Natural killer cell (primary cell): ENCODE measurements at places on chromosomes 1 and 21. TPM values are rescaled to one million over a fixed set of nuclear protein-coding genes. Genes with fewer than 3 reads are reported as not detected.

DNA sequence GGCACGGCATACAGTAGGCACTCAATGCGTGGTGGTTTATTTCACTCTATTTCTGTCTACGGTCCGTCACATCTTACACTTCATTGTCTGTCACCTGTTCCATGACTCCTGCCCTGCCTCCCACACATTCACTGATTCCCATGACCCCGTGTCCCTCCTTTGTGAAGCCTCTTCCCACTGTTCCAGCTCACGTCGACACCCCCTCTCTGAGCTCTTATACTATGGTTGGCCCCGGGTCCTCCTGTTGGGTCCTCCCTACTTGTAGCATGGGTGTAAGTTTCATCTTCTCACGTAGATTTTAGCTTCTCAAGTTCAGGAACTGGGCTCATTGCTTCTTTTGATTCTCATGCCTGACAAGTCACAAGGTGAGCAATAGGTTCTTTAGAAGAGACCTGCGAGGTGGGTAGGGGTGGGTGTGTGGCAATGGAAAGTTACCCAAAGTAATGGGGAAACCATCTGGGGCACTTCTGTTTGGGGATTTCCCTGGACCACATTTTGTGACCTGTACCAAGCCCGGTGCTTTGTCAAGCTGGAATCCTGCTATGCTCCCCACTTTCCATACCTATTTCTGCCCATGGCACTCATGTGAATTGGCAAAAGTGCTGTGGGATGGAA is 22.1 kb upstream of the IL10 start:
- H3K4me1 ChIP-seq = peaks cover 27% of the 10 kb centered on the region
- no peak overlapping the region for H3K27ac ChIP-seq
- no peak for DNase-seq

- peak overlapping the region; percentile 66 for H3K27ac ChIP-seq
- no peak for DNase-seq
- H3K4me1 ChIP-seq = peaks cover 76% of the 10 kb centered on the region
- no peaks in the 10 kb centered on the region for H3K27me3 ChIP-seq
Observed at GRCh38 chr1:12616709-12617373, 1.2 kb downstream of the DHRS3 start.

- H3K27me3 ChIP-seq = no peaks in the 10 kb centered on the region
- DNase-seq = no peak
- no peak overlapping the region for H3K4me3 ChIP-seq
- H3K4me1 ChIP-seq = no peaks in the 10 kb centered on the region
Observed at GRCh38 chr21:34279883-34280282, 83.9 kb upstream of the KCNE2 start.

- no peaks in the 10 kb centered on the region for H3K36me3 ChIP-seq
- DNase-seq = no peak
- no peaks in the 10 kb centered on the region for H3K27me3 ChIP-seq
- no peak overlapping the region for H3K4me3 ChIP-seq
Observed at GRCh38 chr1:108046026-108046425, 81.0 kb upstream of the VAV3 start.

GRCh38 chr1:26541431-26541815 is 11.9 kb downstream of the RPS6KA1 start:
- peak overlapping the region; percentile 98 for H3K27ac ChIP-seq
- DNase-seq = peak; percentile 44
- no peaks in the 10 kb centered on the region for H3K36me3 ChIP-seq
- H3K4me1 ChIP-seq = peaks cover 91% of the 10 kb centered on the region
- peak overlapping the region; percentile 23 for H3K4me3 ChIP-seq

DNA sequence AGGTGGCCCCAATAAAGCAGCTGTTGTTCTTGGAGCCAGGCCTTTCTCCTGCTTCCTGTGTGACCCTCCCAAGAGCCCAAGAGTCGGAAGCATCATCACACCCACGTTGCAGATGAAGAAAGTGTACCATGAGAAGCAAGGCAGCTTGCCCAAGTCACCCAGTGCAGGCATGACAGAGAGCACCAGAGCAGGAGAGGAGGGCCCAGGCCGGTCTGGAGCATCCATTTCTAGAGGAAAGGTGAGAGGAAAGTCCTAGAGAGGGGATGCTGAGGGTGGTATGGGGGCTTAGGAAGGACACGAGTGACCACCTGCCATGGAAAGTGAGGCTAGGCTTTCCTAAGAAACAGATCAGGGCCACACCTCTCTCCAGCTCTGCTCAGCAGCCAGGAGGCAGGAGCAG is 47.0 kb downstream of the C1orf198 start:
- no peak overlapping the region for H3K4me3 ChIP-seq
- H3K27ac ChIP-seq = no peak overlapping the region
- DNase-seq = no peak
- H3K4me1 ChIP-seq = no peaks in the 10 kb centered on the region
- no peaks in the 10 kb centered on the region for H3K27me3 ChIP-seq

GRCh38 chr1:171802207-171802606 is 20.7 kb downstream of the METTL13 start:
- H3K4me3 ChIP-seq = no peak overlapping the region
- H3K27ac ChIP-seq = no peak overlapping the region
- H3K4me1 ChIP-seq = peaks cover 13% of the 10 kb centered on the region
- DNase-seq = no peak

- H3K27me3 ChIP-seq = no peaks in the 10 kb centered on the region
- H3K4me1 ChIP-seq = peaks cover 17% of the 10 kb centered on the region
- H3K4me3 ChIP-seq = peak overlapping the region; percentile 64
- DNase-seq = no peak
- H3K36me3 ChIP-seq = no peaks in the 10 kb centered on the region
Observed at GRCh38 chr1:6612641-6613360, 730 bp upstream of the PHF13 start.

- H3K4me3 ChIP-seq = no peak overlapping the region
Observed at GRCh38 chr1:205582471-205583291, 49.1 kb downstream of the ELK4 start.

- no peaks in the 10 kb centered on the region for H3K36me3 ChIP-seq
- H3K4me3 ChIP-seq = no peak overlapping the region
- peak; percentile 61 for DNase-seq
- peaks cover 23% of the 10 kb centered on the region for H3K27me3 ChIP-seq
- peaks cover 29% of the 10 kb centered on the region for H3K4me1 ChIP-seq
- H3K27ac ChIP-seq = no peak overlapping the region
Observed at GRCh38 chr1:26994020-26994786, 711 bp downstream of the TRNP1 start.

DNA sequence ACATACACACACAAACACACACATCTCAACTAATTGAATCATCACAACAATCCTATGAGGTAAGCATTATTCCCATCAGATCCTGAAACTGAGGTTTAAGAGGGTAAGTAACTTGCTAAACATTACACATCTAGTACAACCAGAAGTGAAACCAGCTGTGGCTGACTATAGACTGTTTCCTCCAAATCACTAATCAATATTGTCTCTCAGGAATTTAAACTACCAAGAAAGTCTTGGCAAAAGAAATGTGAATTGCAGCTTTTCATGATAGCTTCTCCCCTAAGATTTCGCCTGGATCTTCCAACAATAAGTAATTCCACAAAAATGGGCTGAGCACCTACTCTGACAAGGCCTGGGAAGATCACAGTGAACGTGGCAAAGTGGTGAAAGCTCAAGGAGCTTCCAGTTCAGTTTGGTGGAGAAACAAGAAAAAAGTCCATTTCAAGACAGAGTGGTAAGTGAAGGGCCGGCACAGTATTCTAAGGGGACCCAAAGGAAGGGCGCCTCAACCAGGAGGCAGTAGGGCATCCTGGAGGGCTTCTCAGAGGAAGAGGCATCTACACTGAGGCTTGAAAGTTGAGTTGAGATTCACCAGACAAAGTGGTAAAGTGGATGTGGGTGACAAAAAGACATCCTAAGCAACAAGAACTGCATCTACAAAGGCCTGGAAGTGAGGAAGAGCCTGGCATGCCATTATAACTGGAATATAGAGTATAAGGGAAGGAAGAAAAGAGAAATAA is 22.1 kb downstream of the LRRC52 start:
- H3K27me3 ChIP-seq = no peaks in the 10 kb centered on the region
- H3K27ac ChIP-seq = no peak overlapping the region
- H3K36me3 ChIP-seq = no peaks in the 10 kb centered on the region
- no peaks in the 10 kb centered on the region for H3K4me1 ChIP-seq
- DNase-seq = no peak
- no peak overlapping the region for H3K4me3 ChIP-seq

DNA sequence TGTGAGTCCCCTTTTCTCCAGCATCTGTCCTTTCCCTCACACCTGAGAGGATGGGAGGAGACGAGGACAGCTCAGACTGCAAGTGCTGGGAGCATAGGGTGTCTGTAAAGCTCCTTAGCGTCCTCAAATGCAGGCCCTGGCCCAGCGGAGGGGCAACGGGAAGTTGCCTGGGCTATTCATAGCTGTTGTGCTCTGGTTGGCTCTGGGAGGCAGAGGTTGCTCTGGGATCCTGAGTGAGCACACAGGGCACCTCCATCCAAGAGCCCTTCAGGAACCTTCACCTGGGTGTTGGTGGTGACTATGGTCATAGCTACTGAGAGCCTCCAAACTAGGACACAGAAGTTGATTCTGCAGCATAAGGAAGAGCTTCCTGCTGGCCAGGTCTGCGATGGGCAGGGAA is 2.6 kb downstream of the PADI1 start:
- H3K36me3 ChIP-seq = no peaks in the 10 kb centered on the region
- H3K4me3 ChIP-seq = no peak overlapping the region
- H3K27ac ChIP-seq = no peak overlapping the region
- H3K4me1 ChIP-seq = peaks cover 28% of the 10 kb centered on the region
- DNase-seq = no peak

- no peak for DNase-seq
- H3K36me3 ChIP-seq = peaks cover 20% of the 10 kb centered on the region
- H3K4me1 ChIP-seq = no peaks in the 10 kb centered on the region
- no peak overlapping the region for H3K4me3 ChIP-seq
- no peaks in the 10 kb centered on the region for H3K27me3 ChIP-seq
Observed at GRCh38 chr1:243217349-243217748, 37.7 kb downstream of the CEP170 start.

DNA sequence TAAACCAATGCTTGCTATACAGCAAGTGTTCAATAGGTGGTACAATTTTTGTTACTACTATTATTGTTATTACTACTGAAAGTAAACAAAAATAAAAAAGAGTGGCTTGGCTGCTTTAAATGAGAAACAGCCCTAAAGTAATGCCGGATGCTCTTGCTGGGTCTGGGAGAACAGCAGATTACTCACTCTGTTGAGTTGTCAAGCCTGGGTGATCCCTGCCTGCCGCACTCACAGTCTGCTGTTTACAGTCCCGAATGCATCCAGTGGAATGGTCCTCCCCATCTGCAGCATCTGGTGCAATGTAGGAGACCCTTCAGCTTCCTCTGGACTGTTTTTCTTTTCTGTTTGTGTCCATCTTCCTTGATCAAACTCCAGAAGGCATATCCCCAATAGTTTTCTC is 102.7 kb upstream of the IVNS1ABP start:
- no peaks in the 10 kb centered on the region for H3K27me3 ChIP-seq
- H3K27ac ChIP-seq = peak overlapping the region; percentile 65
- H3K4me1 ChIP-seq = peaks cover 31% of the 10 kb centered on the region
- no peaks in the 10 kb centered on the region for H3K36me3 ChIP-seq
- no peak overlapping the region for H3K4me3 ChIP-seq

DNA sequence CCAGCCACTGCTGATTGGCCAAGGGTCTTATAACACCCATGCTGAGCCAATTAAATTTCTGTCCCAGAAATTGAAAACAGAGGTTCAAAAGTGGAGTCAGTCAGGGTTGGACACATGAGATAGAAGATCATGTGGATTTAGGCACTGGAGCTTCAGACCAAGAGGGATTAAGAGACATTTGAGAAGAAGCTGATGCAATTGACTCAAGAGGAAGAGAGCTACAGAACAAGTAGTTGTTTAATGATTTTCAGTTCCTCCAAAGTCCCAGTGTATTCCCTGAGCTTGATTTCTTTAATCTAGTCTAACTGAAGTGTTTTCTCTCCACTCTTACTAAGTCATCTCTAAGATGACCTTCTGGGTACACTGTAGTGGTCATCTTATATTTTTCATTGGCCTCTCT is 227.1 kb downstream of the DUSP10 start:
- no peak for DNase-seq
- H3K4me1 ChIP-seq = peaks cover 4% of the 10 kb centered on the region
- H3K27me3 ChIP-seq = no peaks in the 10 kb centered on the region
- no peak overlapping the region for H3K27ac ChIP-seq

GRCh38 chr1:14567903-14568302 is 30.6 kb upstream of the KAZN start:
- H3K27me3 ChIP-seq = no peaks in the 10 kb centered on the region
- no peaks in the 10 kb centered on the region for H3K4me1 ChIP-seq
- no peak overlapping the region for H3K27ac ChIP-seq
- H3K4me3 ChIP-seq = no peak overlapping the region
- DNase-seq = no peak
- no peaks in the 10 kb centered on the region for H3K36me3 ChIP-seq

The PTPN22 gene
- total RNA-seq = 122 TPM

The AK5 gene
- 29.8 TPM for total RNA-seq

The TAS1R1 gene
- total RNA-seq = not detected

The LRRC7 gene
- not detected for total RNA-seq

The CLDN17 gene
- not detected for total RNA-seq
